Stimulated activated naive CD4-positive, alpha-beta T cell treated with Interleukin-2 at 50 U/mL for 16 hours (primary cell): ENCODE measurements at places on chromosomes 5 and 9.

DNA sequence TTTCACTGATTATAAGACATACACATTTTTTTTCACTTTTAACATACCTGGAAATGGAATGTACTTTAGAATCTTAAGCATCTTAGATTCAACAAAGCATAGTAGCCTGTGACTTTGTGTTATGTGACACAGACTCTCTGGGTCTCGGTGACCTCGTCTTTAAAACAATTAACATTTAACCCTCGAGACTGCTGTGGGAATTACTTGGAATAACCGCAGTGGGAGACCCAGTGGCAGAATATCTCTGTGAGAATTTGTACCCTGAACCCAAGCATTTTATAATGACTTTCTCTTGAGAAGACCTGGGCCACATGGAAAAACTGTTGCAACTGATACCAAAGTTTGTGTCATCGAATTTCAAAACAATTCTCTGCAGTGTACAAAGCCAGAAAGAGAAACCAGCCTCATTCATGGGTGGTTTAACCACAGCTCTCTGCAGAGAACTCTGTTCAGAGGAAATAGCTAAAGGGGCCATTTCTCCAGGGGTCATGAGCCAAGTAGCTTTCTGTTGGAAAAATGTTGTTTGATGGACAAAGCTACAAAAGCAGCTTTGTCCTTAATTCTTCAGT, 10.0 kb upstream of the RETREG1 start:
- no peak for DNase-seq

DNA sequence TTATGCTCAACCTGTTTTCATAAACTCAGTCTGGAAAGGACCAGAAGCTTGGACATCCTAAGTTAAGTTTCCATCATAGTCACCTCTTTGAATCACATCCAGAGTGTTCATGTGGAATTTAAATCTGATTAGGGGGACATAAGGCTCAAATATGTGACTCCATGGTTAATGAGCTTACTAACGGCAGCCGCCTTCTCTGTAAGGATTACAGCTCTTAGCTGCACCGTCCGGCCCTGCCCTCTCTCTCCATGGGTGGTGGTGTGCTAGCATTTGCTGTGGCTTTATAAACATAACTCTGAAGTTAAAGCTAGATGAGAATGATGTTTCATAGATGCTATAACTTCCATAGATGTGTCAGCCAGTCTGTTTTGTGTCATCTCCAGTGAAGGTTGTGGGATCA, 156.5 kb downstream of the TRIO start:
- no peak for DNase-seq

- DNase-seq = no peak
These were observed 109.8 kb upstream of the ATP10B start for GRCh38 chr5:160961761-160962160.

DNA sequence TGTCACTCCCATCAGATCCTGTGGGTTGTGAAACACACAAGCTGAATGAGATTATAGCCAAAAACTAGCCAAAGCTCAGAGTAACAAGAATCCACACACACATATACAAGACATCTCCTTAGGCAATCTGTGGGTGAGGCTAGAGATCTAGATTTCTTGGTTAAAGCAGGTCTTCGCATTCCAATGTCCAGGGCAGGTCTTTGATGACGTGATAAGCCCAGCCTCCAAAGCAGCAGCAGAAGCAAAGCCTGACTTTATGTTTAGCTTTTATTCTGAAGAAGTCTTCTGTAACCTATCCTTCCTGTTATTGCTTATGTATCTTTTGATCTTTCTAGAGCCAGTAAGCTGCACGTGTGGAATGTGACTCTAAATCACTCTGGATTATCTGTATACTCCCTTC, 199.1 kb upstream of the SLC30A5 start:
- no peak for DNase-seq

DNA sequence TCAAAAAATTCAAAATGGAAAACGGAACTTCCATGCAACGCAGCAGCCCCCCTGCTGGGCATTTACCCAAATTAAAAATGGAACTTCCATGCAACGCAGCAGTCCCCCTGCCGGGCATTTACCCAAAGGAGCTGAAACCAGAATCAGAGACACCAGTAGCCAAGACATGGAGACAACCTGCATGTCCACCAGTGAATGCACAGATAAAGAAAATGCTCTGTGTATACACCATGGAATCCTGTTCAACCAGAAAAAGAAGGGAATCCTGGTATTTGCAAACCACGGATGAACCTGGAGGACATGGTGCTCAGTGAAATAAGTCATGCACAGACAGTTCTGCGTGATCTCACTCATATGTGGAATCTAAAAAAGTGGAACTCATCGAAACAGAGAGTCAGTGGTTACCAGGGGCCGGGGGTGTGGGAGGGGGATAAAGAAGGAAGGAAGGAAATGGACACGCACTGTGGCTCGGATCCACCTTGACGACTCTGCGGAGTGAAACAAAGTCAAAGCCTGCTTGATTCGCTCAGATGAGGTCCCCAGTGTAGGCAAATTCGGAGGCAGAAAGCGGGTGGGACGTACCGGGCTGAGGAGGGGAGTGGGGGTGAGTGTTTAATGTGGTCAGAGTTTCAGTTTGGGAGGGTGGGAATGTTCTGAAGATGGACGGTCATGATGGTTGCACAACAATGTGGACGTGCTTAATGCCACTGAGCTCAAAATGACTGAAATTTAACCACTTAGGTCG, 40.2 kb upstream of the EXOC3 start:
- no peak for DNase-seq

- no peak for DNase-seq
These were observed 17.9 kb downstream of the MRNIP start for GRCh38 chr5:179840766-179841165.

GRCh38 chr5:122469384-122469919, 157.4 kb downstream of the SNCAIP start:
- DNase-seq = no peak

GRCh38 chr5:50699737-50700136, 33.3 kb downstream of the PARP8 start:
- DNase-seq = peak; percentile 24

- DNase-seq = peak; percentile 5
These were observed 31.2 kb downstream of the FGF18 start for GRCh38 chr5:171450423-171451331.

- DNase-seq = no peak
These were observed 422.1 kb upstream of the TNC start for GRCh38 chr9:115540091-115540490.

GRCh38 chr9:35669331-35670145, 4.2 kb upstream of the CA9 start:
- no peak for DNase-seq
